Dermis blood vessel endothelial cell (primary cell): ENCODE measurements at places on chromosomes 2 and 18. TPM values are rescaled to one million over a fixed set of nuclear protein-coding genes. Genes with fewer than 3 reads are reported as not detected.

AOX1 gene
- 2.4 and 2.6 TPM in 2 replicates for total RNA-seq

INO80B gene
- 6.5 and 24.0 TPM in 2 replicates for total RNA-seq

CDK15 gene
- not detected in 2 replicates for total RNA-seq

CERKL gene
- total RNA-seq = not detected in 2 replicates

TMEM247 gene
- not detected in 2 replicates for total RNA-seq

MC5R gene
- total RNA-seq = not detected in 2 replicates

LIMS4 gene
- total RNA-seq = 40.1 and 53.6 TPM in 2 replicates

TGFA gene
- total RNA-seq = 14.8 and 22.6 TPM in 2 replicates

SETBP1 gene
- 2.7 and 4.8 TPM in 2 replicates for total RNA-seq
